ENCODE measurements at places on chromosomes 3 and 15.

DNA sequence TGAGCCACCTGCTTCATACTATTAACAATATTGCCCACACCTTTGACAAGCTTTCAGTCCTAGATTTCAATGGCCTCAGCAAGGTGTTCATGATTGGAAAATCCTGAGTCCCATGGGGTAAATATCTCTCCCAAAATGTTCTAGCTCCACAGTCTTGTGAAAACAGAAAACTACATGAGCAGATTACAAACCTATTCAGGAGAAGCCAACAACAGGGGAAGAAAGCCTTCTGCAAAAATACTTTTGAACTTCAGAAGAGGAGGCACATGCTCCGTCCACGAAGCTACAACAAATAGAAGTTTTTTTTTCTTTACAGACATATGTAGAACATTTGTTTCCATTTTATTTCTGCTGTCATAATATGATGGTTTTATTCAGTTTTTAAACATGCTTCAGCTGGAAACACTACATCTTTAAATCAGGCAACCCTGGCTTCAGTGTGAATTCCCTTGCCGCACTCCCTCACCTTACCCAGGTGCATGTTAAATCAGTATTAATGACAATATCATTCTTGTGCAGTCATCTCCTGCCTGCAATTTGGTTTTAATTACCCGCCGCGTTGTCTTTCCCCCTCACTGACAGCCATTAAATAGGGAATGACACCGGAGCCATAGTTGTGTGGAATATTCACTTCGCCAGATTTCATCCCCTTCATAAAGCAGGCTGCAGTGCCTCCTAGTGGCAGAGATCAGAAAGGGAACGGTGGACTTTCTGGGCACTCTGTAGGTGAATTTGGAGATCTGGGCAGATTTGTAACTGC is 725.5 kb upstream of the ARRDC4 start:
- DNase-seq, result no peak

GRCh38 chr3:84962415-84962814 is 3.6 kb downstream of the CADM2 start:
- DNase-seq, result no peak

GRCh38 chr3:8665407-8665896 is 20.9 kb upstream of the SSUH2 start:
- no peak for DNase-seq

- DNase-seq, result no peak
These were observed 76.6 kb downstream of the EDEM1 start for GRCh38 chr3:5264093-5264600.

DNA sequence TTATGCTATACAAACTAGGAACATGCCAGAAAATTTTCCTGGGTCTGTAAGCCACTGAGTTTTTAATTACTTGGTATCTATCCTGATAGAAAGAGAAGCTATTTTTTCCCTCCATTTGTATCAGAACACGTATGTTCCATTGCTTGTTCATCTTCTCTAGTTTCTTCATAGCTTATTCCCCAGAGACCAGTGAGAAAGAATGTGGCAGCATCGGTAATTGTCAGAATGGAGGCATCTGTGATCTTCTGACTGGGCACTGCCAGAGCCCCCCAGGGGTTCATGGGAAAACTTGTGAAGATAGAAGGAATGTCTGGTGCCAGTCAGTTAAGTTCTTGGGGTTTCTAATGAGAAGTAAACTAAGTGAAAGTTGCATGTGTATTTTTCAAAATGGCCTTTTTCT is 720.2 kb upstream of the GOLIM4 start:
- no peak for DNase-seq

DNA sequence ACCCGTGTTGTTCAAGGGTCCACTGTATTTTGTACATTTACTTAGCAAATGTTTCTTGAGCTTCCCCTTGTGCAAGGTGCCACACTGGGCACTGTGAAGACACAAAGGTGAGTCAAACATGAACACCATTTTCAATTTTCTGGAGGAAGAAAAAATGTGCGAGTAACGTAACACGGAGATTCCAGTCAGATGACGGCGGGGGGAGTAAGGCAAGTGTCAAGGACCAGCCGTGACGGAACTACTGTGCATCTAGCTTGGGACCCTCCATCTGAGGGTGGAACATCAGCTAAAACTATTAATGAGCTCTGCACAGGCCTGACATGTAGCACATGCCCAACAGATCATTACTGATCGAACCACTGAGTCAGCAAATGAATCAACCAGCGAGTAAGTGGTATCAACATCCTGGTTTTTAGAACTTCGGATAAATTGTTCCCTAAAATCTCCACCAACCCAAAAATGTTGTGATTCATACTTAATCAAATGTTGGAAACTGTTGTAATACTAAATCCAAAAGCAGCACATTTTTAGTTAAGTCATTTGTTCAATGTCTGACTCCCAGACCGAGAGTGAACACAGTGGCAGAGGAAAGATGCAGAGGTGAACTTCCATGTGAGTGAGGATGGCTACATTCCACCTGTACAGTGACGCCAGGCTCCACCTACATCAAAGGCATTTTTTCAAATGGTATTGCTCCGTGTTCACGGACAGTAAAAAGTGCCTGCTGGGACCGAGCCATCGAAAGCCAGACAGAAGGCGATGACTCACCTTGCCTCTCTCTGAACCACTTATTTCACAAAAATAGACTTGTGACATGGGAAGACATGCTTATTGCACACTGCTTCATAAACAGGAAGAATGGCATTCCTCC is 172.2 kb downstream of the ATP10A start:
- peak; percentile 74 for DNase-seq

GRCh38 chr3:46186471-46187340 is 21.4 kb downstream of the CCR1 start:
- DNase-seq, result no peak

GRCh38 chr3:155334914-155335723 is 41.6 kb upstream of the STRIT1 start:
- no peak for DNase-seq

DNA sequence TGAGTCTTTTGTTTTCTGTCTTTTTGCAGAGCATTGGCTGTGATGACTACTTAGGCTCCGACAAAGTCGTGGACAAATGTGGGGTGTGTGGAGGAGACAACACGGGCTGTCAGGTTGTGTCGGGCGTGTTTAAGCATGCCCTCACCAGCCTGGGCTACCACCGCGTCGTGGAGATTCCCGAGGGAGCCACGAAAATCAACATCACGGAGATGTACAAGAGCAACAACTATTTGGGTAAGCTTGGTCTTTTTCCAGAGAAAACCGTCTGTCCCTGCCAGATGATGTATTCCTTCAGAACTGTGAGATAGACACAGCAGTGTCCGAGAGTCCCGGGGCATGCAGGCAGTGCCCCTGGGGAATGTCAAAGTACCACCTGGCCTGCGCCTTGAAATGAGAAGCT is 149.9 kb upstream of the NR2E3 start:
- DNase-seq, result no peak

DNA sequence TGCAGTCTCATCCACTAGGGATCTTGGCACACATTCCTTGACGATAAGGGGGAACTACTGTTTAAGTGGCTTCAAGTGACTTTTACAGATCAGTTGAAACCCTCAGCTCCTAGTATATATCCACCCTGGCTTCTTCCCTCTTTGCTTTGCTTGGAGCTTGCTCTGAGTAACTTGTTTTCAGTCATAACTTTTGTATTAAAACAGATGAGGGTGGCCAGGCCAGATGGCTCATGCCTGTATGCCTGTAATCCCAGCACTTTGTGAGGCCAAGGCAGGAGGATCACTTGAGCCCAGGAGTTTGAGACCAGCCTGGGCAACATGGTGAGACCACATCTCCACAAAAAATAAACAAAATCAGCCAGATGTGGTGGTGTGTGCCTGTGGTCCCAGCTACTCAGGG is 42.4 kb downstream of the EOMES start:
- no peak for DNase-seq

- DNase-seq, result no peak
These were observed 31.8 kb upstream of the FEZF2 start for GRCh38 chr3:62405135-62405534.

- DNase-seq, result no peak
These were observed 28.5 kb upstream of the SNRK start for GRCh38 chr3:43257850-43258249.

DNA sequence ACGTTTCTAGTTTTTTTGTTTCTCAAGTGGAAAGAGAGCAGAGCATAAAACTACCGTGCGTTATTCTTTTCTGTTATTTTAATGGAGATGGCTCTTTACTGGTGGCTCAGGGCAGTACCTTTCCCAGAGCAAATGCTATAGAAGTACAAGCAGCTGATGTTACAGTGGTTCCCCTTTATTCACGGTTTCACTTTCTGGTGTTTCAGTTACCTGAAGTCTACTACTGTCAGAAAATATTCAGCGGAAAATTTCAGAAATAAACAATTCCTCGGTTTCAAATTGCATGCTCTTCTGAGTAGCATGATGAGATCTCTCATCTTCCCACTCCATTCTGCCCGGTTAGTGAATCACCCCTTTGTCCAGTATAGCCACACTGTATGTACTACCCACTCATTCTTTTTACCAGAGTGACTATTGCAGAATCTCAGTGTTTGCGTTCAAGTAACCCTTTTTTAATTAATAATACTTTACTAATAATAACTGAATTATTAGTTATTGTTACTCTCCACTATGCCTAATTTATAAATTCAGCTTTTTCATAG is 597.5 kb upstream of the ROBO2 start:
- DNase-seq, result no peak

GRCh38 chr3:4900298-4900697 is 78.9 kb upstream of the BHLHE40 start:
- DNase-seq, result no peak

GRCh38 chr3:35745802-35746484 is 106.6 kb downstream of the ARPP21 start:
- DNase-seq, result no peak

GRCh38 chr15:65060641-65061397 is 7.0 kb downstream of the RASL12 start:
- DNase-seq, result no peak

GRCh38 chr3:111763001-111763471 is 96.0 kb upstream of the PHLDB2 start:
- no peak for DNase-seq

DNA sequence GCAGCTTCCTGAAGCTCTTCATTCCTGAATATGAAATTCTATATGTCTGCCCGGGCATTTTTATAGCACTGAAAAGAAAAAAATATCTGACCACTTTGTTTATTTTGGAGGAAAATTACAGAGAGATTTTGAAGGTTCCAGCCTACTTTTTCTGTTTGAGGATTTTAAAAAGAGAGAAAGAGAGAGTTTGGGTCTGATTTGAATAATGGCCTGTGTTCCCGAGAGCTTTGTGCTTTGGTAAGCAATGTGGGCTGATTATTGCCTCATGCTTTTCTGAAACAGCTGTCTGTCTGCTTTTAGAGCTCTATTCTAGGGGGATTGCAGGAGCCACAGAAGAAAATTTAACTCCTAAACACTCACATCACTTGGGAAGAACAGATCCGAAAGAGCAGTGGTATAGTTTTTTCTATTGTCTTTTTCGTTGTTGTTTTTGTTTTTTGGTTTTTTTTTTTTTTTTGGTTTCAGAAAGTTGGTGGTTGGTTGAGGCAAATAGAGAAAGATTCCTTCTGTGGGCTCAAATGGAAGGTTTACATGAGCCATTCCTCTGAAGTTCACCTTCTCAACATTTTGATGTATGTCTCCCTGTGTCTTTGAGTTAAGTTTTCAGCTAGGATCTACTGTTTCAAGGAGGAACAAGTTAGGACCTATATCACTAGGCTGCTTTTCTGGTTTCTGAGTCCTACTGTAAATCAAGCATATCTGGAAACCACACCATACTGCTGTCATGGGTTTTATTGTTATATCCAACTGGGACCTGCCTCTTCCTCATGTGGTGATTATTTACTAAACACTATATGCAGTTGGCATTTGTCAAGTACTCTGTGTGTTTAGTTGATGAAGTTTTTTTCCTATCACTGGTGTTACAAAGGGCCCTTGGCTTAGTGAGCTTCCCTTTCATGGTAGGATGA is 178.9 kb downstream of the KCNMB2 start:
- DNase-seq, result peak; percentile 60

- DNase-seq, result no peak
These were observed 2.7 kb downstream of the CHDH start for GRCh38 chr3:53843195-53844177.

GRCh38 chr3:47113669-47114365 is 50.1 kb downstream of the SETD2 start:
- DNase-seq, result peak; percentile 53

DNA sequence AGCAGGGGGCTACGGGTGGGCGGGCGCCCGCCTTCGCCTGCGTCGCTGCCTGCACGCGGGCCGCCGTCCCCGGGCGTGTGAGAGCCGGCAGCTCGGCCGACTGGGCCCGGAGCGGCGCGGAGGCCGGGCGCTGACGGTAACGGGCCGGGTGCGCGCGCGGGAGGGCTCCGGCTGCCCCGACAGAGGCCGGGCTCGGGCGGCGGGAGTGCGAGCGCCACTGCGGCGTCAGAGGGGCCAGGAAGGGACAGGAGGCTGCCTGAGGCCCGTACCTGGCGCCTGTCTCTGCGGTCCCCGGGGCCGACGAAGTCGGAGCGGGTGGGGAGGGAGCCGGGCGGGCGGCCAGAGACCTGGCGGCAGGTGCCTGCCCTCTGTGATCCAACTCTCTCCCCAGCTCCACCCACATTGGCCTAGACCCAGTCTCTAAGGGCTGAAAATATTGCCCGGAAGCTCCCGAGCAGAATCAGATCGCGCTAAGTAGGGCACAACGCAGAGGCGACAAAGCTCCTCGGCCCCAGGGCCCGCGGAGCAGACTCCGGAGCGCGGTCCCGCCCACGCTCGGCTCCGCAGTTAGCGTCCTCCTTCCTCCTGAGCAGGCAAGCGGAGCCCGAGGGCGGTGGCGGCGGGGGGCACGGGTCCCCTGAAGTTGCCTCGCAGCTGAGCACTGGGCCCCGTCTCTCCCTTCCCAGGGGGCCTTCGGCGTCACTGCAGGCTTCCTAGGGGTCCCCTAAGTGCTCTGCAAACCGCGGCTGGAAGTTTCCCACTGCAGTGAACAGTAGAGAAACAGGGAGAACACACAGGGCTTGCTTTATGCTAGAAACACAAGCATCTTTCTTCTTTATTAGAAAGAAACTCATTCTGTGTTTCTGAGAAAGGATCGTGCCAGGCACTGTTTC is at the start of gene MAN2A2:
Gene MAN2A2 (plus strand): TSS at position 463 of the 893 bp plus-strand sequence. CDS start 906 bp downstream, outside the sequence.
- no peak for DNase-seq

GRCh38 chr15:62124973-62125303 is 40.1 kb downstream of the C2CD4B start:
- no peak for DNase-seq

DNA sequence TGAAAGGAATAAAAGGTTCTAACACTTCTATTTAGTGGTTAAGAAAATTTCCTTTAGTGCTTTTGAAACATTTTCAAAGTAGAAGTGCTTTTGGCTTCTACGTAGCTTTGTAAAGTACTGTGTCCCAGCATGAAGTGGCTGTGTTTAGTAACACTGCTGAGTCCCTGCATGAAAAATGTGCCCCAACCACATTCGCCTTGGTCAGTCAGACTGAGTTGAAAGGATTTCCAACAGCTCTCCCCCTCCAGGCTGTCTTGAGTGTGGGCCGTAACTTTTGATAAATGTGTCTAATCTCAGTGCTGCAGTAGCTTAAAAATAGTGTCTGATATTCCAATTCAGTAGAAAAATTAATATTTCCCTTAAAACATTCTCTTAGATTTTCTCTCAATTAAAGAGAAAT is 115.0 kb downstream of the NR1D2 start:
- peak; percentile 56 for DNase-seq

GRCh38 chr15:87496795-87497194 is 759.7 kb downstream of the NTRK3 start:
- DNase-seq, result no peak

- no peak for DNase-seq
These were observed 15.2 kb upstream of the EID1 start for GRCh38 chr15:48862705-48863104.

- no peak for DNase-seq
These were observed 7.4 kb upstream of the CAMP start for GRCh38 chr3:48215876-48216275.

- DNase-seq, result no peak
These were observed 66.6 kb upstream of the LARS2 start for GRCh38 chr3:45321607-45322391.
